ENCODE measurements at places on chromosomes 5 and 9. TPM values are rescaled to one million over a fixed set of nuclear protein-coding genes. Genes with fewer than 3 reads are reported as not detected.

Gene PCDHA10
- total RNA-seq: 0.55 TPM

Gene LIX1
- not detected for total RNA-seq

Gene PCDHB11
- total RNA-seq: 2.4 TPM

DNA sequence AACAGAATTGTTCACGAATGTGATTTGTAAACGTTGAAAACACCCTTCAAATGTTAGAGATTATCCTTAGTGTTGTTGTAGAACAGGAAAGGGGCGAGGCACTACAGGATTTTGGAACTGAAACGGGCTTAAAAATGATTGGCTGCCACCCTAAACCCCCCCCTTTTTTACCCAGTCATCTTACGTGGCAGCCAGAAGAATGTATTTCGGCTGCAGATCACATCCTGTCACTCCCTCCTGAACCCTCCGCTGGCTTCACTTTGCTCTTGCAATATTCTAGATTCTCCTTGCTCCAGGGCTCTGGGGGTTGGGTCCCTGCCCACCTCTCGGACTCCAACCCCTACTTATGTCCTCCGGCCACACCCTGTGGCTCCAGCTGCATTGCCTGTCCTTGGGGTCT is 13.9 kb upstream of the UNC5A start:
- no peaks in the 10 kb centered on the region for H3K27me3 ChIP-seq
- DNase-seq: no peak
- H3K4me1 ChIP-seq: no peaks in the 10 kb centered on the region
- no peak overlapping the region for H3K4me3 ChIP-seq
- H3K27ac ChIP-seq: no peak overlapping the region

DNA sequence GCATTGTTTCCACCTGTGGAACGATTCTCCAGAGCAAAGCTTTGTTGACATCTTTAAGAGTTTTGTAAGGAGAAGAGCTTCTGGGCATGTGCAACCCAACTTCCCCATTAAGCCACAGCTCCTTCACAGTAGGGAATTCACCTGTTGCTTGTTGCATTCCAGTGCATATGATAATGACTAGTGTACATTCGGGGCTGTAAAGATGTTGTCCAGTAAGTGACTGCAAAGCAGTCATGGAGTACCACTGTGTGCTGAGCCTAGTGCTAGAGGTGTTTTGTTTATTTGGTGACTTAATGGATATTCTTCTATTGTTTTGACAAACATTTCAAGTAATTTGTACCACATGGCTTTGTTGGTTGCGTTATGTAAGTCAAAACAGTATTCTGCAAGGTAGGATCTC is 12.8 kb downstream of the UGCG start:
- no peak overlapping the region for H3K4me3 ChIP-seq
- DNase-seq: no peak
- H3K27ac ChIP-seq: no peak overlapping the region
- H3K4me1 ChIP-seq: peaks cover 29% of the 10 kb centered on the region
- no peaks in the 10 kb centered on the region for H3K27me3 ChIP-seq

DNA sequence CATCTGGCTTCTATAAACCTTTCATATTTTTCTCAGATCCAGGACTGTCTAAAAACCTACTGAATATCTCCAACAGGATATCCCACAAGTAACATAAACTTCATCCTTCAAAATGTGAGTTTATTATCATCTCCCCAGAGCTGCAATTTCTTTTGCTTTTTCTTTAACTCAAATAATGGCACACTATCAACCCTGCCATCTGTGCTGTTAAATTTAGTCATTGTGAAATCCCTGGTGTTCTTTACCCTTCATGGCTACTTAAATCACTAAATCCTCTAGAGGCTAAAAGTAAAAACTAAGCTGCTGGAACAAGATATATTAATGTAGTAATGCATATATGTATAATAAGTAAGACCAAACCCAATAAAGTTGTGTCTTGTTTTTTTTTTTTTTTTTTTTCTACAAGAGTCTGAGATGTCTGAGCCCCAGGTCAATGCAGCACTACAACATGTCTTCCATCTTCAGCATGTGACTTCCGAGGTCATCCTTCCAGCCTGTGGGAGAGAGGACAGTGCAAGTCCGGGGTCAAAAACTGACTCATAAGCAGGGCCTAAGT is 362.9 kb downstream of the ADGRV1 start:
- H3K4me1 ChIP-seq: no peaks in the 10 kb centered on the region
- H3K27me3 ChIP-seq: no peaks in the 10 kb centered on the region
- DNase-seq: no peak
- no peak overlapping the region for H3K27ac ChIP-seq

DNA sequence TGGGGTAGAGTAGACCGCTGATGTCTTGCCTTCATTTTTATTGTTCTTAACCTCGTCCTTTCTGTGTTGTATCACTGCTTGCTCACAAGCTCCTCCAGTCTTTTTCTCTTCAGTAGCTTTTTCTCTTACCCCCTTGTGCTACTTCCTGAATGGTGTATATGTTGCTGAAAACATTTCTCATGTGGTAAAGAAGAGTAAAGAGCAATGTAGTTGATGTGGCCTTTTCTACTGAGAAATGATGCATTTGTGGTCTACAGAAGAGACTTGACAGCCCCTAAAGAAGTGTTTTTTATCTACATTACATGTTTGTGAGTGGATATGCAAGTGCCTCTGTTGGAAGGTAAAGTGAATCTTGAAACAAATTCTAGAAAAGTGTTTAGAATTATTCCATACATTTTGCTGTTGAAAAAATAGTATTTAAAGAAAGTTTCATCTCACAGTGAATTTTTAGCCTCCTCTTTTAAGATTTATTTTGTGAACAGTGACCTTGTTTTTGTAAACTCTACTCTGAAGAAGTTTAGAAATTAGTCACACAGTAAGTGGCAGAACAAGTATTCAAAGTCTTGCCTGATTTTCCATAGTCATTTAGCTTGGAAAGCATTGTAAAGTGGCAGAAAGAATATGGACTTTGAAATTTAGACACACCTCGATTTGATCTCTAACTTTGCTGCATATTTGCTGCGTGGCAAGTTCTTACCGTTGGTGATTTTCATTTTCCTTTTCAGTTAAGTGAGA is 17.4 kb downstream of the CDC42SE2 start:
- H3K27ac ChIP-seq: no peak overlapping the region
- no peak overlapping the region for H3K4me3 ChIP-seq
- H3K27me3 ChIP-seq: no peaks in the 10 kb centered on the region

GRCh38 chr5:80747922-80748321 is 93.1 kb upstream of the DHFR start:
- H3K4me1 ChIP-seq: no peaks in the 10 kb centered on the region
- no peak overlapping the region for H3K4me3 ChIP-seq
- DNase-seq: no peak
- peaks cover 34% of the 10 kb centered on the region for H3K36me3 ChIP-seq
